Tibial artery (tissue), 4 donors: ENCODE measurements at places on chromosomes 6 and 20.

DNA sequence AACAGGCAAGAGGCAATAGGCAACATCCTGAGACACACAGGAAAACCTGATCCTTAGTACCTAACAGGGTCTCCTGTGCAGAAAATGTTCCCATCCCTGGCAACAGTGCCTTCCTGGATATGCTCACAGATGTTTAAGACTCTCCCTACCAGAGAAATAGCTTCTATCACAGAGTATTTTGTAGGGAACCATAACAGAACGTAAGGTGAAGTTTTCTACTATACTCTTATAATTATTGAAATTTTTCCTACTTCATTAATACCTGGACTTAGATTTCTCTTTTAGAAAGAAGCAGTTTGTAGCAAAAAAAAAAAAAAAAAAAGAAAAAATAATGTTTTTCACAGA is 33.5 kb upstream of the LGSN start:
- no peak for DNase-seq

GRCh38 chr6:46704562-46704961 is 16.9 kb downstream of the TDRD6 start:
- no peak for DNase-seq

DNA sequence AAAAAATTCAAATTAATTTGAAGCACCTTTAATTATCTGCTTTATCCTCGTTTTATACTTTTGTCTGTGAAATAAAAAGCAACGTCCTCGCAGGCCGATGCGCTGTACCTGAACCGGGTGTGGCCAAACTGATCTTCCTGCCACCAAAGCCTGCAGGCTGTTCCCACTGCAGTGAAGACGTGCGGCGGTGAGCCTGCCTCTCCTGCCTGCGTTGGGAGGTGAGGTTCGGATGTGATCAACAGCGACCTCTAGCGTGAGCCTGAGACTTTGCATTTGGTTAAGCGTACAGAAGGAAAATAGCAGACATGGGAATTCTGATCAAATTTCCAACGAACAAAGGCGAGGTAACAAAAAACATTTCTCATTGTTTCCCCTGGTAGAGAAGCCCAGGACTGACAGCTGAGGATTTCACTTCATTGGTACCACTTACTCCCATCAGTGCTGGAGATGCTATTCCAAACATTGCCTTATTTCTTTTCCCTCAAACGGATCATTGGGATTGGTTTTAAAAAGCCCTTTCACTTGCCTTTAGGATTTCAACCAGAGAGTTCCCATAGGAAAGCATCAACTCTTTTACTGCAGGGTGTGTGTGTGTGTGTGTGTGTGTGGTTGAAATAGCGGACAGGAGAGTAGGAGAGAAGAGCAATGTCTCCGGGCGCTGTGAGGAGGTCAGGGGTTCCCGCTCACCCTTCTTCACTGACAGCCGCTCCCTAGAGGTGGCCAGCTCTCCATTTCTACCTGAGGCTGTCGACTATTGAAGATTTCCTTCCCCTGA is 56.6 kb upstream of the CCN6 start:
- peak; percentile 79 for DNase-seq

DNA sequence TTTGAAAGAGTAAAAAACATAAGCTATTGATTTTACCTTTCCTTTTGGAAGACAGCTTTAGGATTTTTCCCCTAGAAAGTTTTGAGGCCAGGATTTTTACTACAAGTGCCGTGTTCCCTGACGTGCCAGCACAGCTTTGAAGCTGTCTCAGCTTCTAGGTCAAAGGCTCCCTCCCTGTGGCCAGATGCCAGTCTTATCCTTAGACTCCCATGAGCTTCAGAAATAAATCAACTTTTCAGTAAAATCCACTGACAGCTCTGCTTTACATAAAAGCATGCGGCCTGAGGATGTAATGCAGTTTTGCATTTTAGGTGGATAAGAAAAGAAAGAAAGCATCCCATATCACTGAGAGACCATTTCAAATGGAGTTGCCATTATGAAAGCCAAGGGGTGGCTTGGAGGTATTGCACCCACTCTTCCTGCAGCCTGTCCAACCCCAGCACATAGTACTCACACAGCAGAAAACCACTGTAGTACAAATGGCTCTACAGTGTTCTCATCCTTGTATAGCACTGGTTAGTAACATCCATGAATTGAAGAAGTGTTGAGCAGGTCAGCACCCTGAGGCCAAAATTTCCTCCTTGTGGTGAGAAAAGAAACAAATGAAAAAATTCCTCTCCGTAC is 15.2 kb upstream of the ATXN1 start:
- no peak for DNase-seq

GRCh38 chr6:120569714-120570113 is 764.6 kb downstream of the TBC1D32 start:
- DNase-seq = no peak

GRCh38 chr20:4261333-4262284 is 246.3 kb upstream of the RNF24 start:
- no peak for DNase-seq

DNA sequence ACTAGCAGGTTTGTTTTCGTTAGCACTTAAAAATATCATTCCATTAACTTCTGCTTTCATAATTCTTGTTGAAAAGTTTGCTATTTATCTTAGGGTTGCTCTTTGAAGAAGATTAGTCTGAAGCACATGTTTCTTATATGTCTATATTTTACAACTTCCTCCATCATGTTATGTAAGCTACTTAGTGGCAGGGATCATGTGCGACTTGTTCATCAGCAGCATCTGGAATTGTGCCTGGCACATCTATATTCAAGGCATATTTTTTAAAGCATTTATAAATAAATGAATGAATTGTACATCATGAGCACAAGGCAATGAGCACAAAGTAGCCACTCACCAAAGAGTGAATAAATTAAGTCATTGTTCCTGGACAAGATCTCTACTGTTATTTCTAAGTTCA is 187.2 kb upstream of the COL21A1 start:
- no peak for DNase-seq

DNA sequence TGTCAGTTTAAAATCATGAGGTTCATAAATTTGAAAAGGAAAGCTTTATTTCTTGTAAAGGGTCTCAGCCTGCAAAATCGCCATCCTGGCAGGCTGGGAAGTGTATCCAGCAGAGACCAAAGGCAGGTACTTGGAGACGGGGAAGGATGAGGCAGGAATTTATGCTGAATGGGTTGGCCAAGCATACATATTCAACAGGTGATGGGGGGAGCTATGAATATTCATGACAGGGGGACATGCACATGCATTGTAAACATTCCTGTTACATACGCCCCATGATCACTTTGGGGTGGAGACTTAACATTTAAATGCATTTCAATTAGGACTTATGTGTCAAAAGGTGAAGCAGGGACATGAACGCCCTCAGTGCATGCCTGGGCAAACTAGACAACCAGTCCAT is 9.8 kb upstream of the SLC22A1 start:
- DNase-seq = no peak

GRCh38 chr20:59120491-59120890 is 43.1 kb upstream of the ZNF831 start:
- DNase-seq = no peak

- DNase-seq = no peak
Measured at GRCh38 chr20:6679086-6679485, 88.4 kb upstream of the BMP2 start.

DNA sequence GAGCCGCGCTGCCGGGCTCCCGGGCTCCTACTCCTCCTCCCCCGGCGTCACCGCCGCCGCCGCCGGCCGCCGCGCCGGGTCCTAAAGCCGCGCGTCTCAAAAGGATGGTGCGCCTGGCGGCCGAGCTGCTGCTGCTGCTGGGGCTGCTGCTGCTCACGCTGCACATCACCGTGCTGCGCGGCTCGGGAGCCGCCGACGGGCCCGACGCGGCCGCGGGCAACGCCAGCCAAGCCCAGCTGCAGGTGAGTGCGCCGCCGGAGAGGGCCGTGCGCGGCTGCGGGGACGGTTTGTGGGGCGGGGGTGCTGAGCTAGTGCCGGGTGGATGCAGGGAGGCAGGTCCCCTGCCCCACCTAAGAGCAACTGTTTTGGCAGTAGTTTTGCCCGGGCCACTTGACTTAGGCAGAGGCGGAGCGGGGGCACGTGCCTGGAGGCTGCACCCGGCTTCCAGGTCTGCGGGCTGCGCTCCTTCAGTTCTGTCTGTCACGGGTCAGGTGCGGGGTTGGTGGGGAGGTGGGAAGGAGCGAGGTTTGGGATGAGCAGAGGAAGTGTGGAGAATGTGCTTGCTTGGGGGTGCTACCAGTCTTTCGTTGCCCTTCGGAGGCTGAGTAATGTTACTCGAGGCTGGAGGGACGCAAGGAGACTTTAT is 722 bp downstream of the ISM1 start:
- peak; percentile 72 for DNase-seq

DNA sequence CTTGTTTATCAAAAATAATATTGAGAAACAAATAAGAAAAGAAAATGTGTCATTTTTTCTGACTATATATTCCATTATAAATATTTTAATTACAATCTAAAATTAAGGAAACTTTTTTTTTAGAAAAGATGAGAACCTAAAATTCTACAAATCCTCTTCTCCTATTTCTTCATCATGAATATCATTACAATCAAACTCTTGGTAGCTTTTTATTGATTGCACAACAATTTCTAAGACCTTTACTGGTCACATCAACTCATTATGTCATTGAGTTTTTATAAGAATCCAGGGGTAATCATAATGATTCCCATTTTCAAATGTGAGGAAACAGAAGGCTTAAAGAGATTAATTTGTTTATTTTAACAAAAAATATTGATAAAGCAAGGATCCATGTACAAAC is 841.0 kb downstream of the FRK start:
- DNase-seq = no peak

GRCh38 chr20:4956200-4956810 is 45.0 kb downstream of the SLC23A2 start:
- no peak for DNase-seq

DNA sequence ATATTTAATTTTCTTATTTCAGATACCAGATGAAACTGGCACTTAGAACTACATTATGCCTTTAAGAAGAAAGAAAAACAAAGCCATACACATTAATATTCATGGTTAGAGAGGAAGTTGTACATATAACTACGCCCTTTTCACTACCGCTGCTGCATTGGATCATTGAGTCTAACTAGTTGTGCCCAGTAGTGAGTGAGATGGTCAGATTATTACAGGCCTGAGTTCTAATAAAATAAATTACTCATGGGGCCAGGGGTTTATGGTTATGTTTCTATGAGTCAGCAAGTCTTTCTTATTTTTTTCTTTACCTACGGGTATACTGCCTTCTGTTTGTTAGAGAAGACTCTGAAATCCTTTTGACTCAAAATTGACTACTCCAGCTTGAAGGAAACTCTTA is 11.5 kb downstream of the RIOK1 start:
- DNase-seq = no peak

GRCh38 chr6:37218511-37218910 is 39.1 kb upstream of the TBC1D22B start:
- no peak for DNase-seq

DNA sequence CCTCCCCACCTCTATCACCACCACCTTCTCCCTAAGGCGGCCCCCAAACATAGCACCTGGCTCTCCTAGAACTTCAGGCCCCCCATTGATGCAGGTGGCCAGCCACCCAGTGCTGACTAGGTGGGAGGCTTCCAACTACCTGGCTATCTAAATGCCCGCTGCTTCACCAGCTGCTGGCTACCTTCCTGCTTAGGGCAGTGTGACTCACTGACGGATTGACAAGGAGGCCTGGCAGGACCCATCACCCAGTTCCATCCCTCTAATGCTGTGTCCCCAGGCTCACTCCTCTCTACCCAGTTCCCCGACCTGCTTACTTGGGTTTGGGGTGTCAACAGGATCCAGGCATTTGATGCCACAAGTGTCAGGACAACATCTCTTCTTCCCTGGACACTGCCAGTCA is 1.1 kb downstream of the SLPI start:
- no peak for DNase-seq

DNA sequence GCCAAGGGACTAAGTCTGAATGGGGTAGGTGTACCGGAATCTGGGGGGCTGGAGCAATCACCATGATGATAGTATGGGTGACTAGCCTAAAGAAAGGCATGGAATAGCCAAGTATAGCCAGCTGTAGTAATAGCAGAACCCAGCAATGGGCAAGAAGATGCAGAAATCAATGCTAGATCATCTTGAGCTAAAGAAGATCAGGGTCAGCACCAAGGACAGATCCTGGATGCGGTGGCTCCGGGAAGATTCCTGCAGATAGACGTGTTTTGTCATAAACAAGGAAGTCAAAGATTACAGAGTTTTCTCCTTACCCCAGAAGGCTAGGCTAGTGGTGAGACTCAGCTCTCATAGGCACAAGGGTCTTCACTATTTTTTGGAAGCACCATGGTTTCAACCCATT is 561.6 kb upstream of the CHD6 start:
- DNase-seq = no peak

DNA sequence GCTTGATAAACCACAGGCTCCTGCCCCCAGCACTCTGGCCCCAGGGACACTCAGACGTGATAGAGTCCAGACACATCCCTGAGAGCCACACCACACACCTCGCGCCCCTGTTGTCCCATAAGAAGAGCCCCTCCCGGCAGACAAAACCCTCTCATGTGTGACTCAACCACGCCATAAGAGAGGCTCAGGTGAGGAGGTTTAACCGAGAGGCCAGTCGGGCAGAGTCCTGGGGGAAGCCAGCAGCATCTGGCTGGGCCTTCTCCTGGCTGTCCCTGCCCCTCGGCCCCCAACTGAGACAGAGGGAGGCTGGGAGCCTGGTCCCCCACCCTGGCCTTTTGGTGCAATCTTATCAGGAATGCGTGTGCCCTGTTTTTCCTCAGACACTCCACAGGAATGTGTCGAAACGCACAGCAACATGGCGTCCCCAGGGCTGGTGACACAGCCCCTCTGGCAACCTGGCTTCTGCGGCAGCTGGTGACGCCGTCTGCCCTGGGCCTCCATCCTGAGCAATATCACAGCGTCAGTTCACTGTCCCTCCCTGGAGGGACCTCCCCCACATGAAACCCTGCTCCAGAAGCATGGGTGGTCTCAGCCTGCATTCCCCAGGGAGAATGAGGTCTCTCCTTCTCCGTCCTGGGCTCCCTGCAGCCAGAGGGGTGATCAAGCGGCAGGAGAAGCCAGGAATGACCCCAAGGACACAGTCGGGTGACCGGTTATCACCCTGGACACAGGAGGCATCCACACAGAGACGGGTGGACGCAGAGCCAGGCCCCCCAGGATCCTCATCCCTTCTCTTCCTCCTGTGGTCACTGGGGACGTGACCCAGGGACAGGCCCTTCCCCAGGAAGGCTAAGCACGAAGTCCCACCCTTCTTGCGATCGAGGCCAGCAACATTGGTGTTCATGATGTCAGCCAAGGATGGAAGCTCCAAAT is 156.6 kb upstream of the AFDN start:
- DNase-seq = no peak

DNA sequence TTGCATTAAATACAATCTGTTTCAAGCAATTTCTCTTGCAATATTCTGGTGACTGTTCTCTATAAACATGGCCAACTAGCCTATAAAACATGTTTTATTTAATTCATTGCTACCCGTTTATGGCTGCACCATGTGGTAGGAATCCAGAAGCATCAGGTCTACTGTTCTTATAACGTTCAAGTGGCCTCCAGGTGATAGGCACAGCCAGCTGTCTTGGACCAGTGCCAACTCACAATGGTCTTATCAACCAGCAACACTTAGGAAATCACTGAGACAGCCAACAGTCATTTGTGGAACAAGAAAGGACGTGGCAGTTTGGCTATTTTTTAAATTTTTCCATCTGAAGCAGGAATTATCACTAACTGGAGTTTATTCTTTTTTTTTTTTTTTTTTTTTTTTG is 193.6 kb downstream of the NKAIN2 start:
- no peak for DNase-seq
